Astrocyte (in vitro differentiated cells and primary cell): ENCODE measurements at places on chromosomes 12 and 14.
A peak's percentile ranks its signal among the peaks of the same experiment; 100 is the strongest.

- no peak for DNase-seq
These were observed 136.8 kb upstream of the NTF3 start for GRCh38 chr12:5295151-5295550.

- DNase-seq, result no peak
These were observed 6.3 kb upstream of the PWP1 start for GRCh38 chr12:107679336-107679735.

GRCh38 chr12:88519802-88520435 is 60.4 kb downstream of the KITLG start:
- DNase-seq, result peak; percentile 65

GRCh38 chr14:105838591-105839424 is 312.4 kb downstream of the TMEM121 start:
- no peak for DNase-seq

GRCh38 chr12:64903479-64904152 is 79.2 kb downstream of the TBC1D30 start:
- peak; percentile 20 for DNase-seq

DNA sequence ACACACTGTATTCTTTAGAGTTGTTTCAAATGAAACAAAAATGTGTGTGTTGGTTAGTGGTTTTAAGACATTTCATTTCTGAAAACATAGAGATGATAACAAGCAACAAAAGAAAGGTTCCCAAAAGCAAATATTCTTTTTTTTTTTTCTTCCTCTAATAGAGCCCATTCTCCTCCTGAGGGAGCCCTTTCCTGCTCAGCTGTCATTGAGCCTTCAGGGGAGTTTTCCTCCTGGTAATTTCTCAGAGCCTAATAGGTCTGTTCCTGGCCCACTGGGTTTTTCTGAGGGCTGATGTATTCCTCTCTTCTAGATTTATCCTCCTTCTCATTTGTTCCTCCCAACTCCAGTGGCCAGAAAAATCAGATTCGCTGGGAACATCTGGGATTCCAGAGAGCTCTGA is 654.5 kb downstream of the NOVA1 start:
- DNase-seq, result no peak

- peak; percentile 65 for DNase-seq
These were observed 94.6 kb upstream of the PRICKLE1 start for GRCh38 chr12:42683933-42684801.

- peak; percentile 46 for DNase-seq
These were observed 456.1 kb downstream of the AEBP2 start for GRCh38 chr12:19895246-19896020.

DNA sequence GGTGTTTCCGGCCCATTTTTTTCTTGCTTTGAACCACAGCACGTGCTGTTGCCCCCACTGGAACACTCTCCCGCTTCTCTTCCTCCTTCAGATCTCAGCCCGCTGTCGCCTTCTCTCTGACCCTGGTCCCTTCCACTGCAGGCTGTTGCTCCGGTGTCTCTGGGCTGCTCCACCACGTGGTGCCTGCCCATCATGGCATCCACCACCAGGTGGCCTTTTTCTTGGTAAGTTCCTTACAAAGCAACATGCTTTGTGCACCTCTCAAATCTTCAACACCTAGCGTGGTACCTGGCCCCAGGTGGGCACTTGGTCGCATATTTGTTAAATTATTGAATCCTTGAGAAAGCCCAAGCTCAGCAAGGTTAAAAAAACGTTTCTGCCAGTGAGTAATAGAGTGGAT is 19.1 kb downstream of the TUNAR start:
- no peak for DNase-seq

- DNase-seq, result no peak
These were observed 37.0 kb upstream of the EIF5 start for GRCh38 chr14:103296987-103297386.

- DNase-seq, result no peak
These were observed 453.9 kb downstream of the MED13L start for GRCh38 chr12:115823635-115824034.

DNA sequence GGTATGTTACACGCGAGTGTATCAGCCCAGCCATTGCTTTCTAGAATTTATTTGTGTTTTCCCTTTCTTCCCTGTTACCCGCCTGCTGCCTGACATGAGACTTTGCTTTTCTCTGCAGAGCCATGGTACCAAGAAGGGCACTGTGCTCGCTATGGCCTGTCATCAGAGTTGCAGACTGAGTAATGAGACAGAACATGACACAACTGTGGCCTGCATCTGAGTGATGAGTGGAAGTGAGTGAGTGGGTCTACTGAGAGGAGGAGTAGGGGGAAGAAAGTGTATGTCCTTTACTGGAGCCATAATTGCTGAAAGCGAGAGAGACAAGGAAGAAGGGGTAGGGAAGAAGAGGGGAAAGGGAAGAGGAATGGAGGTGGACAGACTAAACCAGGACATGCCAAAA is 2.9 kb downstream of the RILPL1 start:
- DNase-seq, result no peak

DNA sequence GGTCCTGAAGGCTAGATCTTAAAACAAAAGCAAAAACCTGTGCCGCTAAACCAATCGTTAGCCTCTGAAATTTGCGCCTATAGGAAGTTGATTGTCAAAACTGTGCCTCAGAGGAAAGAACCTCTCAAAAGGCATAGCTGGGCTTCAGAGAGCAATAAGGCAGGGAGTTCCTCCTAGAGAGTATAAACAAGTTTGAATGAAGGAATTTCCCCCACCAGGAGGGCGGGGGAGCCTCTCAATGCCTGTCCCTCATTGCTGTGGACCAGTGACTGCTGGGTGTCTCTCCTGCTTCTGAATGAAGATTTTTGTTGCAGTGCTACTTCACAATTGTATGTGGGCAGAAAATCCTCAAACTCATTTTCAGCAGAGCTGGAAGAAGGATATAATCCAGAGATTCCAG is 88.6 kb downstream of the KCNK10 start:
- DNase-seq, result no peak

DNA sequence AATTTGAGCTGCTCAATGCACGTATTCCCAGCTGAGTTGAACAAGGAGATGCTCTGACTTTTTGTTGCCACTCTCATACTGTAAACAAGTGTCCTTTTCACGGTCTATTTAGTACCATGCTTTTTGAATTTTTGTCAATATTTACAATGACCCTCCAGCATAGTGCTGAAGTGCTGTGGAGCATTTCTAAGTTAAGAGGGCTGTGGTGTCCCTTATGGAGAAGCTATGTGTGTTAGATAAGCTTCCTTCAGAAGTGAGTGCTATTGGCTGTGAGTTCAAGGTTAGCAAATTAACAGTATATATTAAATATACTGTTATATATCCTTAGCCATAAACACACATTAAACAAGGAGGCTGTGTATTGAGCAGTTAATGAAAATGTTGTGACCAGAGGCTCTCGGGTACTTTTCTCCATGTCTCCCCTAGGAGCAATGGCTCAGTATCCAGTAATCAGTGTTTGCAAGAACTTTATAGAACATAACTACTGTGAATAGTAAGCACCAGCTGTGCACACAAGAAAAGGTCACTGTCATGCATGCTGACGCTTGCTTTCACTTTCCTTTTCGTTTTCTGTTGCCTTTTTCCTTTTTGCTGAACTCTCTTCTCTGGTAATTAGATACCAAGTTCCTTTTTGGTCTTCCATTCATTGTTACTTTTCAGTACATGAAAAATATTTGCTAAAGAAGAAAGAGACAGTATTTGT is 187.2 kb upstream of the NEDD1 start:
- DNase-seq, result peak; percentile 17

DNA sequence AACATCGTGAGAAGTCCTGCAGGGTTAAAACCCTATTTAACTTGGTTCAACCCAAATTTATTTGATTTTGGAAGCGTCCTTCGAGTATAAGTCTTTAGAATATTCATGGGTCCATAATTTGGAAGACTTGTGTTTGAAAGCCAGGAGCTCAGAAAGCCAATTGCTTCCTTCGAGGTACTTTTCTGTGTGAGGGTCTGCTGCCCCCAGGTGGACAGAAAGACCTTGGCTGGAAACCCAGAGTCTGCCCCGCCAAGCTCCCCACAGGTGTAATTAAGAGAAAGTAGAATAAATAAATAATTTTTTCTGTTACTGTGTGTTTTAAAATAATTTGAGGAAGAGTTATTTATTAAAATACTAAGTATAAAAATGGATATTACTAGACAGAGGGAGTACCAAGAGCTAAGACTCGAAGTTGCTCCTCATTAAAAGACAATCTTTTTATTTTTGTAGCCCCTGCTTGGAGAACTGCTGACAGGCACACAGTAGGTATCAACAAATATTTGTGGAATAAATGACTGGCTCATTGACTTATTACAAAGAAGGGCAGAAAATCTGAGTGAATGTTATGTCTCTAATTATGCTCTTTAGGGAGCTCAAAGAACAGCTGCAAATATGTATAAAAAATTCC is 105.8 kb downstream of the PAH start:
- DNase-seq, result no peak

- DNase-seq, result no peak
These were observed 33.7 kb upstream of the PYGL start for GRCh38 chr14:50977863-50978528.
